ENCODE measurements at places on chromosomes 16 and 17. TPM values are rescaled to one million over a fixed set of nuclear protein-coding genes. Genes with fewer than 3 reads are reported as not detected.

The ACADVL gene
- 531 TPM for total RNA-seq

The CEP295NL gene
- total RNA-seq = 3.6 TPM

The CAMKK1 gene
- total RNA-seq = 19.5 TPM

- no peaks in the 10 kb centered on the region for H3K36me3 ChIP-seq
- no peak for DNase-seq
- peaks cover 45% of the 10 kb centered on the region for H3K27me3 ChIP-seq
- no peak overlapping the region for H3K27ac ChIP-seq
Measured at GRCh38 chr16:700684-701584, 4.7 kb downstream of the FBXL16 start.

DNA sequence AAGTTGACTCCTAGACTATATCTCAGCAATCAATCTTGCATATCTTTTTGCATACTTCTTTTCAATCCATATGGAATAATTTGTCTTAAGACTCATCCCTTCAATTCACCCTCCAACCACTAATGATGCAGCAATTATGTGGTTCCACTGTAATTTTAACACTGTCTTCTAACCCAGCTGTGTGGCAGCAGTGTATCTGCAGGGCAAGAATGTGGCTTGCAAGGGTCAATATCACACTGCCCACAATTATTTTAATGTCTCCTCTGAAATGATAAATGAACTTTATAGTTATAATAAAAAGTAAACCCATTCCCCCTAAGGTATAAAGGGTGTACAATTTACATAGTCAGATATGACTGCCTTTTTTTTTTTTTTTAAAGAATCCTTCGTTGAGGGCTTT is 48.6 kb downstream of the FTO start:
- no peaks in the 10 kb centered on the region for H3K36me3 ChIP-seq
- no peak overlapping the region for H3K27ac ChIP-seq
- no peaks in the 10 kb centered on the region for H3K27me3 ChIP-seq
- no peaks in the 10 kb centered on the region for H3K4me1 ChIP-seq
- no peak for DNase-seq

Data from PC-9 (cell line).